K562 (cell line): ENCODE measurements at places on chromosomes 1 and 21. TPM values are rescaled to one million over a fixed set of nuclear protein-coding genes. Genes with fewer than 3 reads are reported as not detected.

The LENEP gene
- total RNA-seq = 0.56 TPM in 1 of 2 replicates, not detected in the other

The LRRC7 gene
- 0.49 and 0.60 TPM in 2 replicates for total RNA-seq

The FGR gene
- 0.11 and 0.38 TPM in 2 replicates for total RNA-seq

The ADGRL4 gene
- 0.11 TPM in 1 of 2 replicates, not detected in the other for total RNA-seq

The HENMT1 gene
- not detected in 2 replicates for total RNA-seq

The DSCAM gene
- total RNA-seq = 0.02 TPM in 1 of 2 replicates, not detected in the other

The PADI1 gene
- not detected in 2 replicates for total RNA-seq

The GPR3 gene
- total RNA-seq = 10.9 and 11.0 TPM in 2 replicates

The FLAD1 gene
- total RNA-seq = 74.4 and 79.8 TPM in 2 replicates

The LMOD1 gene
- total RNA-seq = 0.42 and 0.54 TPM in 2 replicates

The AADACL4 gene
- not detected in 2 replicates for total RNA-seq

The GABRD gene
- not detected in 2 replicates for total RNA-seq

The IL24 gene
- not detected in 2 replicates for total RNA-seq

The LPAR3 gene
- total RNA-seq = 0.11 TPM in 2 replicates

The C1orf146 gene
- total RNA-seq = not detected in 2 replicates

The C8B gene
- total RNA-seq = not detected in 2 replicates

The DISP1 gene
- total RNA-seq = 0.02 and 0.09 TPM in 2 replicates
